HS-27A (cell line): ENCODE measurements at places on chromosomes 5 and 9.

GRCh38 chr9:120264528-120264927 is 315.4 kb downstream of the CDK5RAP2 start:
- no peak for DNase-seq

GRCh38 chr9:93095205-93096130 is 549 bp upstream of the CARD19 start:
- peak; percentile 86 for DNase-seq

DNA sequence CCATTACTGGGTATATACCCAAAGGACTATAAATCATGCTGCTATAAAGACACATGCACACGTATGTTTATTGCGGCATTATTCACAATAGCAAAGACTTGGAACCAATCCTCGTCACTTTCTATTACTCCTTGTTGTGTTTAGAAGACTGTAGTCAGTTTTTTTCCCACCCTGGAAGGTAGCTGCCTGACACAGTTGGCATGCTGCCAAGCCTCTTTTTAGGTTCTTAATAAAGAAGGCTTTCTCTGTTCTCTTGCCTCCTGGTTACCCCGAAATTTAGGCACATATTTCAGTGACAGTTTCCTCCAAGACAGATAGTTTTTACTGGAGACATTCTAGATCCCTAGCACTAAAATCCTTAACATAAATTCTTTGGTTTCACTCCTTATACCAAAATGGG is 205.4 kb upstream of the PCSK5 start:
- no peak for DNase-seq

- DNase-seq, result no peak
Measured at GRCh38 chr5:64818245-64818644, 49.5 kb downstream of the CWC27 start.

- no peak for DNase-seq
Measured at GRCh38 chr5:1881731-1882336, 891 bp downstream of the IRX4 start.

GRCh38 chr9:607417-607816 is 234.1 kb upstream of the DMRT1 start:
- DNase-seq, result no peak

- no peak for DNase-seq
Measured at GRCh38 chr5:153135411-153135810, 355.1 kb upstream of the GRIA1 start.

DNA sequence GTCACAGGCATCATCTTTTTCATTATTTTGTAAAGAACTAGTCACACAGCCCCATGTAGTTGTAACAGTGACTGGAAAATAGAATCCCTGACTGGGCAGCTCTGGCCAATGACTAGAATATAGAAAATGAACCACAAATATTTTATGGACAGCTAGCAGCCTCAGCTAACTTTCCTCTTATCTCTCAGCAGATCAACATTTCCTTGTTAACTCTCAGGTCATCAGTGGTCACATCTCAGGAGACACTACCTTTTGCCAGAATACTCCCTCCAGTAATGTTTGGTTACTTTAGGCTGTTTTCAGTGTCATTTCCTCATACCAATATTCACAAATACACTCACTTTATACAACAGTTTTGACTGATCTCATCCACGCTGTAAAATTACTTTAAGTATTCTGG is 43.9 kb downstream of the FAM169A start:
- no peak for DNase-seq

DNA sequence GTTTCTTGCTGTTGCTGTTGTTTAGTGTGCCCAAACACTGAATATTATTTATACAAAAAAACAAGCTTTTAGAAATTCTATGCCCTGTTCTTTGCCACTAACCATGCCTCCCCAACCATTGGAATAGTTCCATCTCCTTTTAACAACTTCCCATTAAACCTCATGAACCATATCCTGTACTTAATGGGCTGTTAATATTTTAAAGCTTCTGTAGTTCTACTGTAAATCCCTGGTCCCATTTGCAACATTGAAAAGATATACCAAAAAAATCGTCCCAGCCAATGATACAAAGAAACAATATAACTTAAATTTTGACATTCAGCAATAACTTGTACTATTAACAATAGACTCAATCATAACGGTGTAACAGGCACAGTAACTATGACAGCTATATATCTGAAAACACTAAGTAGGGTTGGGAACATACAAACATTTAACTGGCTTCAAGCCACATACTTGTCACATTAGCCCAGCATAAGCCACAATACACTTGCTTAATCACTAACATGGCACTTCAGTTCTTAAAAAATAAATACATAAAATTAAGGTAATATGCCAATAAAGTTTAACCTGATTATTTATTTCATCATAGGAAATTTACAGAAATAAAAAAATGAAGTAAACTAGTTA is 86.1 kb downstream of the ADAMTS6 start:
- no peak for DNase-seq

GRCh38 chr5:73027361-73027760 is 71.5 kb downstream of the FCHO2 start:
- no peak for DNase-seq

DNA sequence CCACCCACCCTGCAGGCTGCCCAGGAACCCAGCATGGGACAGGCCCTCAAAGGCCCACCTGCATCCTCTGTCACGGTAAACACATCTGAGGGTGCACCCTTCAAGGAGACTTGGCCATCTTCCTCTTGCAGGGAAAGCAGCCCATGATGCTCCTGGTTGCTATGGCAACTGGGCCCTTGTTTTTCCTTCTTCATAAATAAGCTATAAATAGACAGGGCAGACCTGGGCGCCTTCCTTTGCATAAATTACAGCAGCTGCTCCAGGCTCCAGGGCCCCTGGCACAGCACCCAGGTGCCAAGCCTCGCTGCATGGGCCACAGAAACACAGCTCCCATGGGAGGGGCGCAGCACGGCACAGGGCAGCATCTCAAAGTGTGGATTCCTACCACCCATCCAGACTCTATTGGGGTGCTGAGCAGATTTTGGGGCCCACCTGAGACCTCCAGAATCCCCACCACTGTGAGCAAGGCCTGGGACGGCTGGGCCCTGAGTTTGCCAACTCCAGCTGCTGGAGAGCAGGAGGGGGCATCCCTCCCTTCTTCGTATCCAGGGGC is 5.8 kb upstream of the PSMB7 start:
- no peak for DNase-seq

DNA sequence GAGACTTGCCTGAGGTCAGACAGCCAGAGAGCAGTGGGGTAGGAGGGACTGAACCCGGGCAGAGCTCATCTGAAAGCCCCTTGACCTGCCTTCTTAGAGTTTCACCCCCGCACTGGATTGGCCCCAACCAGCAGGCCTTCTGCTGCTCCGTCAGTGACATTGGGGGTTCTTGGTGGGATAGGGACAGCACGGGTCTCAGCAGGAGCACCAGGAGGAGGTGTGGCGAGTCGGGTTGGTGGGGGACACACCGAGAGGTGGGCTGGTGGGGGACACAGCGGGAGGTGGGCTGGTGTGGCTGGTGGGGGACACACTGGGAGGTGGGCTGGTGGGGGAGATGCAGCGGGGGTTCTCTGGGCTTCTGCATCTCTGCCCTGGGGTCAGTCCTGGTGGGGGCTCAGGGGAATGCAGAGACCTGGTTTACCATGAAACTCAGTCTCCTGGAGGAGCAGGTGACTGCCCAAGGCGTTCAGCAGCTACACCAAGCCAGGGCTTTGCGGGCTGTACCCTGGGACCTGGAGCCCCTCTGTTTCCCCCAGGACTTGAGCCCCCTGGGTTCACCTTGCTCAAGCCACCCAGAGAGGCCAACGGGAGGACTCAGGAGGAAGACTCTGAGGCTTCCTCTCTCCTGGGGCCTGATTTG is 28.1 kb upstream of the RNU6ATAC start:
- no peak for DNase-seq

DNA sequence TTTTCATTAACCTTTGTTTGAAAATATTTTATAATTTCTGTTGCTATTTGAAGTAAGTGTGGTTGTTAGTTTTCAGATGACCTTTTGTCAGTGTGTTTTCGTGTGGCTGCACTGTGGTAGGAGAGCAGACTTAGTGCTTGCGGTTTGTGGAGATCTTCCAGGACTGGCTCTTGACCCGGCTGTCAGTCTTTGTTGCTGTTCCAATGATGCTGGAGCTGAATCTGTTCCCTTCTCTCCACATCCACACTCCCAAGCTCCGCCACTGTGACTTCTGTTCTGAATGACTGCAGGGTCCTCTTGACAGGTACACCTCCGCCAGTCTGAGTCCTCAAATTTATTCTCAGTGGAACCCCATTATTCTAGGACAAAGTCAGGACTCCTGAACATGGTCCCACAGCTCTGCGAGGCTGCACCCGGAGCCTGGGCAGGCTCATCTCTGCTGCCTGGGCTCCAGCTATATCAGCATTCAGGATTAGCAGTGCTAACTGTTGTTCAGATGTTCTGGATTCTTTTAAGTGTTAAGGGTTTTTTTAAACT is 126.0 kb downstream of the WNK2 start:
- DNase-seq, result no peak

- no peak for DNase-seq
Measured at GRCh38 chr5:78813906-78814530, 165.4 kb upstream of the LHFPL2 start.

- DNase-seq, result no peak
Measured at GRCh38 chr9:130498298-130498917, 53.6 kb downstream of the ASS1 start.

GRCh38 chr9:83670381-83670780 is 37.4 kb downstream of the UBQLN1 start:
- DNase-seq, result no peak

DNA sequence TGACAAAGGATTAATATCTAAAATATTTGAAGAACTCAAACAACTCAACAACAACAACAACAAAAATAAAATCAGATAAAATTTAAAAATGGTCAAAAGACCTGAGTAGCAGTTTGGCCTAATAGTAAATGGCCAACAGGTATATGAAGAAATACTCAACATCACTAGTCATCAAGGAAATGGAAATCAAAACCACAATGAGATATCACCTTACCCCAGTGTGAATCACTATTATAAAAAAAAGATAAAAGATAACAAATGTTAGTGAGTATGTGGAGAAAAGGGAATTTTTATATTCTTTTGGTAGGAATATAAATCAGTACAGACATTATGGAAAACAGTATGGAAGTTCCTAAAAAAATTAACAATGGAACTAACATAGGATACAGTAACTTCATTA is 247.9 kb upstream of the TRPC7 start:
- no peak for DNase-seq

GRCh38 chr5:776862-777711 is 7.4 kb downstream of the ZDHHC11B start:
- no peak for DNase-seq

DNA sequence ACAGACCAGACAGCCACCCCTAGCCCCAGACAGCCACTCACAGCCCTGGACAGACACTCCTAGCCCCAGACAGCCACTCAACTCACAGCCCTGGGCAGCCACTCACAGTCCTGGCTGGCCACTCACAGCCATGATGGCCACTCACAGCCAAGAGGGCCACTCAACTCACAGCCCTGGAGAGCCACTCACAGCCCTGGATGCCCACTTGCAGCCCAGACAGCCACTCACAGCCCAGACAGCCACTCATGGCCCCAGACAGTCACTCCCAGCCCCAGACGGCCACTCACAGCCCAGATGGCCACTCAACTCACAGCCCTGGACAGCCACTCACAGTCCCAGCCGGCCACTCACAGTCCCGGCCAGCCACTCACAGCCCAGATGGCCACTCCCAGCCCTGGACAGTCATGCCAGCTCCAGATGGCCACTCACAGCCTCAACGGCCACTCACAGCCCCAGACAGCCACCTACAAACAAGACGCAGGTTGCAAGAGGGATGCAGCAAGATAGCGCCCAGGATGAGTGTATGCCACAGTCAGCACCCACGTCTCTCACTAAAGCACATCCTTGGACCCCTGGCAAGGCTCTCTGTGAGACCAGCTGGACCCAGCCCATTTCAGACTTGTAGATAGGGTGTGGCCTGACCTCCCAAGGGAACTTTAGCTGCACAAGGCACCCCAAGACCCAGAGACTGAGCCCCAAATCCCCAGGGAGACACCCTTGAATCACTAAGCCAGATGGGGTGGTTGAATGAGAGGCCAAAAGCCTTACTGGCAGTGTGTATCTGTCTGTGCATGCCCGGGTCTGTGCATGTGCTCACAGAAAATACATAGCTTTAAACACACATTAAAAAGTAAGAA is 22.4 kb downstream of the ZDHHC11B start:
- DNase-seq, result no peak

DNA sequence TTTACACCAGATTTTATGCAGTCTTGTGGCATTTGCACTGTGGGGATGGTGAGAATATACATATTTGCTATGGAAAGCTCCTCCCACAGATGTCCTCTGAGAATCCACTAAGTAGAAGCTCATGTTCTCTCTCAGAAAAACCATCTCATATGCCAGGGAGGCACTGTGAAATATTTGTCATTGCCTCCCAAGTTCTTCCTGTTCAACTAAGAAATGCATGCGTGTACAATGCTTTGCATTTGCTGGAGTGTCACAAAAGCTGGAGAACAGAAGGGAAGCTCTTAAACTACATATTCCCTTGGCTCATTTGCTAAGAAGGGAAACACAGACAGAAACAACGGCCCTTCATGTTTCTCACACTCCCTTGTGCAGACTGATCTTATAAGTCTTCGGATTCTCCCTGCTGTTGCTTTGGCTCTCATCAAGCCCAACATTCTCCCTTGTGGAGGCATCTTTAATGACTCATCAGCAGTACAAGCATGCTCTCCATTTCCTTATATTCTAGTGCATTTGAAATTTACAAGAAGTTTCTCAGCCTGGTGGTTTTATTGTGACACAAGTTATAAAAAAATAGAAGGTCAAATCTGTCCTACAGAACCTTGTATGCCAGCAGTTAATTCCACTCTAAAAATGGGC is 220.6 kb downstream of the TRIM36 start:
- no peak for DNase-seq

DNA sequence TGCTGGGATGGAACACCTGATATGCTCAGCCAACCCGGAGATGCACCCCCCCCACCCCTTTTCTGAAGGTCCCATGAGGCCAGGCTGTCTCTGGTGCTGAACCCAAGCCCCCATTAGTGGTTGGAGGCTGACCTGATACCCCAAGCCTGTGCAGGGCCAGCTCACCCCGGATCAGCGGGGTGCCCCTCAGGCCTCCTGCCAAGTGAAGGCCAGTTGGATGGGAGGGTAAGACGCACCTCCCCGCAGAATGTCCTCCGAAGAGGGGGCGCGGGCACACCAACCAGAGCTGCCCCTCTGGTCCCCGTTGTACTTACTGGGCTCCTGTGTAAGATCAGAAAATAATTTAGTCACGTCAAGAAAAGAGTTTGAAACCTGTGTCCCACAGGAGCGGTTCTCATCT is 76.8 kb upstream of the OTULINL start:
- DNase-seq, result no peak

DNA sequence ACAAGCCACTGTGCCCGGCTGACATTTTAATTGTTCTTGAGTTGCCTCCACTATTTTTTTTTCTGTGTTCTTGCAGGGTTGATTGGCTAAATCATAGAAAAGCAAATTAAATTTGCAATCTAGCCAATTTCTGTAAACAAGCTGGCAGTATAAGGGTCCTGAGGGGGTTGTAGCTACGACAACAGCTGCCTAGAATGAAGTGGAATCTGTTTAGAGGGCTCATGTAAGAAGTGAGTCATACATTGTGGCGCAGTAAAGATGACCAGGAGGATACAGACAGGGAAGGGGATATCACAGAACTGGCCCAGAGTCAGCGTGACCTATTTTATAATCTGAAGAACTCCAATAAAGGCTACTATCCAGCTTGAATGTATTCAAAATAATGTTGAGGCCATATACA is 82.2 kb upstream of the TLE1 start:
- DNase-seq, result peak; percentile 5

- DNase-seq, result no peak
Measured at GRCh38 chr9:75979362-75979761, 88.9 kb downstream of the PCSK5 start.

GRCh38 chr5:1432296-1432695 is 12.9 kb downstream of the SLC6A3 start:
- no peak for DNase-seq
